Omental fat pad (tissue), 4 donors: ENCODE measurements at places on chromosomes 1 and 21. TPM values are rescaled to one million over a fixed set of nuclear protein-coding genes. Genes with fewer than 3 reads are reported as not detected.

DENND2C gene
- 6.6 TPM for total RNA-seq

FAM177B gene
- total RNA-seq = not detected

MEX3A gene
- 0.63 TPM for total RNA-seq

ADORA1 gene
- total RNA-seq = 1.4 TPM

COL6A1 gene
- total RNA-seq = 591 TPM

OR6K3 gene
- total RNA-seq = not detected

TNFRSF14 gene
- total RNA-seq = 26.6 TPM

NPR1 gene
- total RNA-seq = 87.3 TPM

MARK1 gene
- total RNA-seq = 7.7 TPM

KCNE2 gene
- total RNA-seq = not detected

CD1D gene
- 3.3 TPM for total RNA-seq

RGS1 gene
- total RNA-seq = 28.4 TPM

SPRR2G gene
- total RNA-seq = not detected

FNDC5 gene
- 3.0 TPM for total RNA-seq

TNNI3K gene
- total RNA-seq = 3.6 TPM

VWA5B1 gene
- not detected for total RNA-seq

C1orf94 gene
- total RNA-seq = not detected

NCF2 gene
- 34.9 TPM for total RNA-seq

MAB21L3 gene
- 0.19 TPM for total RNA-seq

CSF3R gene
- total RNA-seq = 258 TPM

GPR25 gene
- not detected for total RNA-seq

PLEKHN1 gene
- not detected for total RNA-seq

RBM11 gene
- not detected for total RNA-seq

HES3 gene
- not detected for total RNA-seq

OR14K1 gene
- 0.82 TPM for total RNA-seq

TEX38 gene
- not detected for total RNA-seq

PDC gene
- total RNA-seq = not detected

RIPK4 gene
- not detected for total RNA-seq

THEM5 gene
- total RNA-seq = not detected

EFNA1 gene
- total RNA-seq = 61.7 TPM
